ENCODE measurements at places on chromosomes 12 and 14.
A peak's percentile ranks its signal among the peaks of the same experiment; 100 is the strongest.

DNA sequence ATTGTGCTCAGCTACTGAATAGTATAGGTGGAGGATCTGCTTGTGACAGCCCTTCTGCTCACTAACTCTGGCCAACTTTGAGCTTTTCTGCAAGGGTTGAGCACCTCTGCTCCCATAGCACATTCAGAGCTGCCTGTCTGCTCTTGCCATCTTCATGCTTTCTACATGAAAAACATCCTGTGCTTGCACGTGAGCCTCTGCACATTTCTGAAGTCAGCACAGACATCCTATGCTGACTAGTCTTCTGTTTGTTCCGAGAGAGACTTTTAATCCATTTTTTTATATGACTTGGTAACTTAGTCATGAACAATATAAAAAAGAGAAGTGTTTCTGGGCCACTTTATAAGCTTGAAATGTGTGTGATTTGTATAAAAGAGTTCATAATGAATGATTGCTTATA is 969.3 kb downstream of the TMTC2 start:
- no peak for DNase-seq

GRCh38 chr12:127169321-127170181 is 1097.4 kb upstream of the TMEM132C start:
- no peak for DNase-seq

DNA sequence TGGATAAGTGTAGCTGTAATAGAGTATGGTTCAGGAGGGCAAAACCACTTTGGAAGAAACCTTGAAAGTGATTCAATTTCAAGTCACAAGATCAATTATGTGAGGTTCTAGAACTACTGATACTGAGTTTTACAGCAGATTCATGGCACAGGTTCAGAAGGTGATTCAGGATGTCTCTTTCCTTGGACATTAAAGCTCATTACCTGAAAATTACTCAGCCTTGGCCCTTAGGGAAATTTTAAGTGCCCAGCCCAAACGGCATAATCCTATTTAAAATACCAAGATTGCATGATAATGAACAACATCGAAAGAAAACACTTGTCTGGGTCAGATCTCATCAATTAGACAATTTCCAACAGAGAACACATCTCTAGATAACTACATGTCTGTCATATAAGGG is 70.2 kb upstream of the SLC38A2 start:
- no peak for DNase-seq

DNA sequence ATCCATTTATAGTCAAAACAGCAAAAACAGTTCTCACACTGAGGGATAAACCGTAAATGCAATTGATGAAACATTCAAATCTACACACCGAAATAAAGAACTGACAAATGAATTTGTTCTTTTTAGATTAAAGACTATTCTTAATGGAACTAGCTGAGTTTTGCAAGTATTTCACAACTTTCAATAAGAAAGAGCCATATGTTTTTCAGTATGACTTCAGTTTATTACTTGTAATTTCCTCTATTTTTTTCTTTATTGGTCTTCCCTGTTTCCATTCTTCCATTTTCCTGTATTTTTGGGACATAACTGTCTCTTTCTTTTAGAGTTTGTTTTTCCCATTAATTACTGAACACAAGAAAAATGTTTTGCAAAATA is 4.3 kb downstream of the BCAT1 start:
- no peak for DNase-seq

GRCh38 chr12:33529031-33529430 is 89.4 kb upstream of the SYT10 start:
- DNase-seq: no peak

- peak; percentile 24 for DNase-seq
These were observed 4.1 kb downstream of the CD163L1 start for GRCh38 chr12:7439579-7440505.

- no peak for DNase-seq
These were observed 219.7 kb downstream of the TMEM121 start for GRCh38 chr14:105746124-105746514.

GRCh38 chr12:104692557-104693218 is 235.9 kb downstream of the CHST11 start:
- no peak for DNase-seq

- no peak for DNase-seq
These were observed 70.0 kb downstream of the DIP2B start for GRCh38 chr12:50574601-50575348.

GRCh38 chr12:6700646-6701051 is at the start of gene PIANP:
Gene PIANP (minus strand): TSS chr12:6700815. CDS start chr12:6698061, 2,754 bp downstream.
- DNase-seq: no peak

- DNase-seq: no peak
These were observed 13.2 kb upstream of the CDH24 start for GRCh38 chr14:23070262-23071129.

- DNase-seq: no peak
These were observed 14.0 kb downstream of the OR6S1 start for GRCh38 chr14:20627346-20628027.

DNA sequence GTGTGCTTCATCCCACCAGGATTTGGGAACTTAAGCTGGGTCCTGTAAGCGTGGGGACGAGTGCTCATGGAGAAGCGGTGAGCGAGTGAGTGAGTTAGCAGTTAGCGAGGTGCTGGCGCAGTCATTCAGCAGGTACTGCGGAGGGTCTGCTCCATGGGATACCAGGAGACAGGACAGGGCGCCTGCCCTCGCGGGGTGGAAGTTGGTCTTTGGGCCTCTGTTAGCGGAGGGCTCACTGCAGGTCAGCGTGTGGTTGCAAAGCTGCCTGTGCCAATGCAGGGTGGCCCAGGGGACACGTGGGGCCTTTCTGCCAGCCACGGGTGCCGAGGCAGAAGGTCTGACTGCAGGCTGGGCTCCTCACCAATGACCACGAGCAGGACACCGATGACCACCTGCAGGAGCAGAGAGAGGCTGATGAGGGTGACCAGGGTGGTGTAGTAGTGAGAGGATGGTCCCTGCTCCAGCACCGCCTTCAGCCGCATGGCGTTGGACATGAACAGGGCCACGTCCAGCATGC is 97.6 kb downstream of the NINJ2 start:
- no peak for DNase-seq

- DNase-seq: no peak
These were observed 24.5 kb downstream of the PRKAB1 start for GRCh38 chr12:119692410-119692809.

GRCh38 chr14:96203116-96203515 is 1.5 kb upstream of the BDKRB2 start:
- DNase-seq: no peak

- DNase-seq: no peak
These were observed 148.6 kb downstream of the ANO4 start for GRCh38 chr12:100942984-100943749.

DNA sequence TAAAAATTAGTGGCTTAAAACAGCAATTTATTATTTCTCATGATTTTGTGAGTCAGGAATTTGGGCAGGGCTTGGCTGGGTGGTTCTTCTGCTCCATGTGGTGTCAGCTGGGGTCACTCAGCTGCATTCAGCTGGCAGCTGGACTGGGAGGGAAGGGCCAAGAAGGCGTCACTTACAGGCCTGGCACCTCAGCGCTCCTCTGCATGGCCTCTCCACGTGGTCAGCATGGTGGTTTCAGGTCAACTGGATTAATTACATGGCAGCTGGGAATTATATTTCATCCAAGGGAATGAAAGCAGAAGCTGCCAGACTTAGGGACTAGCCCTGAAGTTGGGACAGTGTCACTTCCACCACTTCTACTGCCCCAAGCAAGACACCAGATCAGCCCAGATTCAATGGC is 27.5 kb upstream of the IRF2BPL start:
- no peak for DNase-seq

DNA sequence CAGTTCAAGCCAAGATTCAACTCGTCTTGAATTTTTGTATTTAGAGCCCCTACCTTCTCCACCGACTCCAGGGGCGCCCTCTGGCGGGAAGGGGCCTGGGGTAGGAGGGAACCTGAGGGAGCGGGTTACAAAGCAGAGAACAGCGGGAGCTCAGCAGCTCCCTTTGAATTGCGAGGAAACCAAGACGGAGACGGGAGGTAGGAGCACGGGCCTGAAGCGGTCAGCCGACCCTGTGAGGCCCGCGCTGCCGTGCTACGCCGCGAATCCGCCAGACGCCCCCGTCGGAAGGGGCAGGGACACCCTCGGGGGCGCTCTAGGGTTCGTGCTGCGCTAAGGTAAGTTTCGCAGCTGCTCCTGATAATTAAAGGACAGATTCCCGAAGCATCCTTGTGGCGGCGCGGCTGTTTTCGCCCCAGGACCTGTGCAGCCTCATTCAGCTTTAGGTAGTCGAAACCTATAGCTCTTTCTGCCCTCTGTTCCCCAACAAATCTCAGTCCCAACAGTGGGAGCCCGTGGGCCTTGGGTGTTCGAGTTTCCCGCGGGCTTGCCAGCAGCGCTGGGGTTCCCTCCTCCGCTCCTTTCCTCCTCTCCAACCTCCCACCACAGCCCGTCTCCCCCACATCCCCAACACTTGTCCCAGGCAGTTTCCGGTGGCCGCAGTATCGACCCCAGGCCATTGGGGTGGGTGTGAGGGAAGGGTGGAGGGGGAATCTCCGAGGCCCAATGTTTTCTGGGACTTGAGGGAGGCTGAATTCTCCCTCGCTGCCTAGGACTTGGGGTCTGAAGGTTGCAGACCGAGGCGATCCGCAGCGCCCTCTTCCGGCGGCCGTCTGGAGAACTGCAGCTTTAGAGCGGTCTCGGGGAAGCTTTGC is 5.1 kb upstream of the NKX2-1 start:
- DNase-seq: no peak

DNA sequence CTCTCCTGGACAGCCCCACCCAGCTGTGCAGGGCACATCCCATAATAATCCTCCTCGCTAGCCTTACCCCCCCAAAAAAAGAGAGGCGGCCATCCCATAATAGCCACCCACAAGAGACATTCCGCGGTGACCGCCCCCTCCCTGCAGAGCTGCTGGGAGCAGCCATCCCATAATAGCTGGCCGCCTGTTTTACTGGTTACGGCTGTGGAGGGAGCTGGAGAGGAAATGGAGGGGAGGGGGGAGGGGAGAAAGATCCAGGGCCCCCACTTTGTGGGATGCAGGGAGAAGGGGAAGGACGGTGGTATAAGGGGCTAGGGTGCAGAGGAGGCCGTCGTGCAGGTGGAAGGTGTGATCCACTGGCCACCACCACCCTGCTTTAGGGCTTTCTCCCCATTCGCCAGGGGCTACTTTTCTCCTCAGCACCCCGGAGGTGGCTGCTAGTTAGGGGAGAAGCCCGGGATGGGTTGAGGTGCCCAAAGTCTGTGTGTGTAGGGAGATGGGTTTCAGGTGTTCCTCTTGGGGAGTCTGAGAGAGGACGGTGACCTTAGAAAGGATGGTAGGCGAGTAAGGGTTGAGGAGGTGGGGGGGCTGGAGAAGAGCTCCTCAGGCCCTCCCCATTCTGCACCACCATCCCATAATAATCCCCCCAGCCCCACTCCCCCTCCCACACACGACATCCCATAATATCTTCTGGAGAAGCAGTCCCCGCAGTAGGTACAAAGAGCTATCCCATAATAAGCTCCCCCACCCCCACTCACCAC is 6.0 kb upstream of the CHD4 start:
- no peak for DNase-seq

DNA sequence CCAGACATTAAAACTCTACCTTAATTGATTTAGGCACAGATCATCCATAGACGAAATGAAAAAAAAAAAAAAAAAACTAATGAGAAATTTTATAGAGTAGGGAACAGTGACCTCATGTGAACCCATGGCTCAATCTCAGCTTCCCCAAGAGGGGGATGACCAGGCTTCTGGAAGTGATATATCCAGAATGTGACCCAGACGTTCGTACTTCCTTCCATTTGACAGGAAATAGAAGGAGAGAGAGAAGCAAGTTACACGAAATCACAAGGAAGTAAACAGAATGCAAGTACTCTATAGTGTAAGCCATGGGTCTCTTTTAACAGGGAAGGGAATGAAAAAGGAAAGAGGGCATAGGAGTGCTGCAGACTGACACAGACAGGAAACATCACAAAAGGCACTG is 10.1 kb downstream of the FOXN3 start:
- no peak for DNase-seq

DNA sequence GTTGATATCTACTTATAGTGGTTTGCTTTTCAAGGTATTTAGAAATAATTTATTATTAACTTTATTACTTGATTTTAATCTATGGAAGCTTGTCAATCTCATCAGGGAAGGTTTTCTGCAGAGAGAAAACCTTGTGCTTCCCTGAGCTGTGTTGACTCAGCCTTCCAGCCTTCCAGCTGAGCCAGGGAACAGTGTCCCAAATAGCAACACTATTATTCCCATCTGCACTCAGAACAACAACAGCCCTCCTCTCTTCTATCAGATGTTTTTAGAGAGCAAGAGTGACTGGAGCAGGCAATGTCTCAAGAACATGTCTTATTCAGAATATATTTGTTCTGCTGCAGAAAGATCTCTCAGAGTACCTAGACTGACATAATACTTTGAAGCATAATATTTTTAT is 389.9 kb upstream of the GARIN6 start:
- DNase-seq: no peak

DNA sequence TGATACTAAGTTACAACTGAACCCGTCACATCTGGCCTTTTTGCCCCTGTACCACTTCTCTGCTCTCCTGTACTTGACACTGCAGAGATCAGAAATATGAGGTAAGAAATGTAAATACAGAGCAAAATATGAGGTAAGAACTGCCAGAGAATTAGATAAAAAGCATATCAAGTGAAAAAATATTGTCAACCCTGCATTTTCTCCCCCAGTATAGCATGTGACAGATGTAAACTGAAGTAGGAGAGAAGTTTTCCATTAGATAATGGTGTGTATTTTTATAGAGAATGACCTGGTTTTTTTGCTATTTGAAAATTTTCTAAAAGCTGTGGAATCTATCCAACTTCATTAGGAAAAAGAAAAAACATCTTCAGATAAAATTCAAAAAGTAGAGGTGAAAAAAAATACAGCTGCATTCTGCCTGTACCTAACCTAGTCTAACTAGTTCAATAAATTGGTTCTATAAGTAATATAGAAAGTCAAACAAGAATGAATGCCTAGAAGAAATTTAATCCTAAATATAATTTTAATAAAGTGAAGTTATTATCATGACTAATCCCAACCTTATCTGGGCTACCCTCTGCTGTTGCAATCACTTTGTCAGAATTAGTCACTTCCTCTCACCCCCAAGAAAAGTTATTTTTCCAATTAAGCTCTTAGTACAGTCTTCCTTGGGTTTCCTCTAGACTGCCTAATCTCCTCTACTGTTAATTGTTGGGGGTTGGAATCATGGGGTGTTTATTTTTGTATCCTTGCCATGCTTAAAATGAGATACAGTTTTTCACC is 210.0 kb downstream of the RASSF9 start:
- no peak for DNase-seq

Data from stimulated activated CD4-positive, alpha-beta T cell treated with anti-CD3 and anti-CD28 coated beads, Interleukin-12 subunit alpha, Interleukin-12 subunit beta, amount 100 ng/mL, for 48 hours (primary cell).